Natural killer cell (primary cell): ENCODE measurements at places on chromosomes 4 and X.

GRCh38 chrX:69060631-69061408 lies 104.4 kb downstream of the PJA1 start:
- no peak for DNase-seq

DNA sequence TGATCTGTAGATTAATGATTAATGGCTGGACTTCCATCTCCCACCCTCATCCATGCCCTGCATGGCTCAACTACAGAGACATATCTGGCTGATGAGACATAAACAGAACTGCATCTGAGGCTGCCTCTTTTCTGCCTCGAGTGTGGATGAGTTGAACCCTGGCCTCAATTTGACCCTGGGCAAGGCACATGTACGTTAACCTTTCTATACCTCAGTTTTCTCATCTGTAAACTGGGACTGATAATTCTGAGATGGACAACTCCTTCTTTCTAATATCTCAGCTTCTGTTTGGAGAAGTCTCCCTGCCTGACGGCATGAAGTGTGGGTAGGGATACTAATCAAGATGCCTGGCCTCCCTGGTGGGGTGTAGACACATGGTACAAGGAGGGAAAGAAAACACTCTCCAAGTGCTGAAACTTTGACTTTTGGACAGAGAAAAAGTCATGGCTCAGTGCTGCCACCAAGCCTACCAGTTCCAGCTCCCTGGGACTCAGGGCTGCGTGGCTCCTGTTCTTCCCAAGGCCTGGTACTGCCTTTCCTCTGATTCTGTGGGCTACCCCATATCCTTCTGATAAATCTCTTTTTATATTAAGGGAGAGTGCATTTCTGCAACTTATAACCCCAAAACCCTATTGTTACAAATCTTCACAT lies 64.4 kb downstream of the HAUS3 start:
- DNase-seq, result no peak

DNA sequence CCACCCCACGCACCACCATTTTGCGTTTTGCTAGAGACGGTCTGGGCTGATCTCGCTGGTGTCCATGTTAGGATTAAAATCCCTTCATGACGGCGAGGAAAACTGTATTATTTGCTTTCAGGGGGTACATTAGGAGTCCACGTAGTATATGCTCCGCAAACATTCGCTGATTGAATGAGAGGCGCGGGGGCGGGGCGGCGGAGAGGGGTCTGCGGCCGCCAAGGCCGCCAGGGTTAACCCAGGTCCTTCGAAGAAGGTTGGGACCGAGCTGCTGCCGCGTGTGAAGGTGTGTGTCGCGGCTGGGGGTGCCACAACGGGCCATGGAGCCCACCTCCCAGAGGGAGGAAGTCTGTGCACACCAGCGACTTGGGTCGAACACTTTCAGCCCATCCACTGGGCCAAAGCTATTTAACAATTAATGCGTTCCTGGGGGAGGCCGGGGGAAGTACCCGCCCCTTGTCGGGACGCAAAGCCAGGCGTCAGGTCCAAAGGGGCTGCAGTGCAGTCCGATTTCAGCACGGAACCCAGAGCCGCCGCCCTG lies 6.4 kb upstream of the PITX2 start:
- no peak for DNase-seq

DNA sequence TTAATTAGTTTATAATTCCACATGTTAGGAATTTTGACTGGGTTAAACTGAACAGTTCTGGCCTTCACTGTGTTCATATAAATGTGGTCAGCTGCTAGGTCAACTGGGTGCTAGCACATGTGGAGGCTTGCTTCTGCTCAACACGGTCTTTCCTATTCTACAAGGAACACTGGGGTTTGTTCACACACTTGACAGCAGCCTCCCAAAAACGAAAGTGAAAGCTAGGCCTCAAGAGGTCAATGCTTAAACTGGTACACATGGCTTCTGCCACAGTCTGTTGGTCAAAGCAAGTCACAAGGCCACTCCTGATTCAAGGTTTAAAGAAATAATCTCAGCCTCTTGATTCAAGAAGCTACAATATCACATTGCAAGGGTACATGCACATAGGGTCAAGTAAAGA lies 126.5 kb downstream of the QDPR start:
- DNase-seq, result peak; percentile 51

GRCh38 chrX:148416142-148416541 lies 84.3 kb upstream of the AFF2 start:
- DNase-seq, result no peak

DNA sequence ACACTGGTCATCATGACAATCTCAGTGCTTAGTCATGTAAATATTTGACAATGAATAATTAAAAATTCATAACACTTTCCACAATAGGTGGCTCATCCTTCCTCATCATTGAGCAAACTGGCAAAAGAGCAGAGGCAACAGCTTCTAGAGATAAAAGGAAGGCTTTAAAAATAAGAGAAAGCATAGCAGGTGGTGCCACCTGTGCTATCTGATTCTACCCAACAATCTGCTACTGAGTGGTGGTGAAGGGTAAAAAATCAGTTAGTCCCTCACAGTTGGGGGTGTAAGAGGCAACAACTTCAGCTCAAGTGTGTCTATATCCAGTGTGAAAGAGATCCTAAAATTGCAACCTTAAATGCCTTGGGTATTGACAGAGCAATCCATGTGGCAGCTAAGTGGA lies 280.1 kb upstream of the PPARGC1A start:
- DNase-seq, result no peak

- no peak for DNase-seq
Measured at GRCh38 chr4:134345244-134345643, 143.7 kb upstream of the PABPC4L start.

DNA sequence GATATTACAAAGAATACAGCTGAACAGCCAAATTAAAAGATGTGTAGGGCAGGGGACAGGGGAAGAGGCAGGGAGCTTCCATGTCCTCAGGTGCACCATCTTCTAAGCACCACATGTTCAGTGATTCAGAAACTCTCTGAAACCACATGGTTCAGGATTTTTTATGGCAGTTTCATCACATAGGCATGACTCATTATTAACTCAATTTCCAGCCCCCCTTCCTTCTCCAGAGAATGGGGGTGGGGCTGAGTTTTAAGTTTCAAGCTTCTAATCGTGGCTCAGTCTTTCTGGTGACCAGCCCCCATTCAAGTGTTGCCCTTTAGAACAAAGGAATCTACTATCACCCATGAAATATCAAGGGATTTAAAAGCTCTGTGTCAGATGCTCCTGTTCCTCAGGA lies 317.8 kb upstream of the GALNT7 start:
- no peak for DNase-seq

DNA sequence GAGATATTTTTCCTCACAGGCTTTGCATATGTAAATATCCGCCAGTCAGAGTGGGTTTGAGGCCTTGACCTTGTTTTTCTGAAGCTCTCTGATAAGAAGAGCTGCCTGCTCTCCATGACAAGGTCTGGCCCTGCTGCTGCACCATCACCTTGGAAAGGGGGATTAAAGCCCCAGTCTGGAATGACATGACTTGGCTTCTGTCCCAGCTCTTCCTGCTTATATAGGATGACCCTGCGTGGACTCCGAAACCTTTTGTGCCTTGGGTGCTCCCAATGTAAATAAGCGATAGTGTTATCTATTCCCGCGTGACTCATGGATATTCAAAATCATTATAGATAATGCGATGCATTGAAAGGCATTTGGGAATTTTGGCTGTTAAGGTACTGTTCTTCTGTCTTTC lies 139.3 kb downstream of the BMPR1B start:
- DNase-seq, result no peak
